ENCODE measurements at places on chromosomes 1 and 21.

DNA sequence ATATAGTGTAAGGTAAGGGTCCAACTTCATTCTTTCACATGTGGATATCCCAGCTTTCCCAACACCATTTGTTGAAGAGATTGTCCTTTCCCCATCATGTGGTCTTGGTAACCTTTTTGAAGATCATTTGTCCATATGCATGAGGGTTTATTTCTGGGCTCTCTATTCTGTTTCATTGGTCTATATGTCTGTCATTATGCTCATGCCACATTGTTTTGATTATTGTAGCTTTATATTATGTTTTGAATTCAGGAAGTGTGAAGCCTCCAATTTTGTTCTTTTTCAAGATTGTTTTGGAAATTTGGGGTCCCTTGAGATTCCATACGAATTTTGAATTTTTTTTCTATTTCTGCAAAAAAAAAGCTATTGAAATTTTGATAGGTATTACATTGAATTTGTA, 15.2 kb upstream of the RCSD1 start:
- no peak for DNase-seq

GRCh38 chr1:3914331-3914851, 14.3 kb upstream of the C1orf174 start:
- DNase-seq = no peak

DNA sequence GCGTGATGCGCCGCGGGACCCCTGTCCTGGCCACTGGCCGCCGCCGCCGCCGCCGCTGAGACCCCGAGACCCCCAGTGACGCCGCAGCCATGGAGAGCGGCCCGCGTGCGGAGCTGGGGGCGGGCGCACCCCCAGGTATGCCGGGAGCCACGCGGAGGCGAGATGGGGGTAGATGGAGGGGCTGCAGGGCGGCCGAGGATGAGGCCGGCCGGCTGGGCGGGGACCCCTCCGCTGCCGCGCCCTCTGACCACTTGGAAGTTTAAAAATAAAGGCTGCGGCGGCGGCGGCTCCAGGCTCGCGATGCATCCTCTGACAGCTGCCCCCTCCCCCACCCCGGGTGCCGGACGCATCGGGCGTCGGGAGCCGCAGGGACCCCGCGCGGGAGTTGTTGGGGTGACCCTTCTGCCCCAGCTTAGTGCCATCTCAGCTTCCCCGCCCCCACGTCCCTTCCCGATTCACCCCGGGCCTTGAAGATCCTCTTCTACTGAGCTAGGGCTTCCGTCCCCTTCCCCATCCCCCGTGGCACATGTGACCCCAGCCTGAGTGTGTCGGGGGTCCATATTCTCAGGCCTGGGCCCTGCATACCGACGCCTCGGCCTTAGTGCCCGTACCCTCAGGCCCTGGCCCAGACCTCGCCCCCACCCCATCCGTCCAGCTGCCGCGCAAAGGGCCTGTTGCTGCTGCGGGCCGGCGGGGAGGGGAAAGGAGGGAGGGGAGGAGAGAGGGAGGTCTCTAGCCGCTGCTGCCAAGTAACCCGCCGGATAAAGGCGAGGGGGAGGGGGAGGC, 562 bp downstream of the MAP7D1 start:
- peak; percentile 42 for DNase-seq

DNA sequence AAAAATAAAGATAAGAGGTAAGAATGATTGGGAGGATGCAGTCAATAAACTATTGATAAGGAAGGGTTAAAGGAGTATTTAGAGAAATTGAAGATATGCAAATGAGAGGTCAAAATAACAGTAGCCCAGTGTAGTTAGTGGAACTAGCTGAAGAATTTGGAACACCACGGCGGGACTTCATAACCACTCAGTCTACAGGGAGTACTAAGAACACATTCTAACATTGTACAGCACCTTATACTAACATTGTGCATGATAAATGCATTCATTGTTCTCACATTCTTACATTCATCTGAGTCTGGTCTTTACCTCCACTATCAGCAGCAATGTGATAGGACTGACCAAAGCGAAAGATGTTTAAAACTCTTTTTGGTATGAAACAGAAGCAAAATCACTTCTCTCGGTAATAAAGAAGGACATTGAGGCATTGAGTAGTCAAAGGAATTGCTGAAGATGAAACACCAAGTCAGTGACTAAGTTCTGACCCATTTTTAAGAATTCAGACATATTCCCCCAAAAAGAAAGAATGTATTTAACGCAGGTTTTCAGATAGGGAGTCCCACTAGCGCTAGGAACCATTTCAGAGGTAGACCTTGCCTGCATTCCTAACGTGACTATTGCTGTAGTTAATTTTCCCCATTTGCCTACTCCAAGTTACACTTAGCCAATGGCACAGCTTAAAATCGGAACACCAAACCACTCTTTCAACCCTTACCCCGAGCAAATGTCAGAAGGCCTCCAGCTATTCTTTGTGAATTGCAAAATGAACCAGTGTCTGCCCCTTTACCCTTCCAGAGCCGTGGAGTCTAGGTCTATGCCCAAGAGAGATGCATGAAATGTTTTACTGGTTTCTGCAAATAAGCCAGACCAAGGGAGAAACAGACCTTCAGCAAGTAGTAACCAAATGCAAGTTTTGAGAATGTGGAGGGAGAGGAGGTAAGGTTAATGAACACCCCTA, 108.8 kb upstream of the IRF2BP2 start:
- DNase-seq = no peak

- no peak for DNase-seq
Observed at GRCh38 chr1:20733360-20733975, 965 bp upstream of the SH2D5 start.

GRCh38 chr1:35901235-35901634, 18.2 kb downstream of the AGO1 start:
- DNase-seq = no peak

- no peak for DNase-seq
Observed at GRCh38 chr1:238647877-238648276, 738.5 kb upstream of the CHRM3 start.

GRCh38 chr1:26537951-26538352, 8.4 kb downstream of the RPS6KA1 start:
- DNase-seq = no peak

DNA sequence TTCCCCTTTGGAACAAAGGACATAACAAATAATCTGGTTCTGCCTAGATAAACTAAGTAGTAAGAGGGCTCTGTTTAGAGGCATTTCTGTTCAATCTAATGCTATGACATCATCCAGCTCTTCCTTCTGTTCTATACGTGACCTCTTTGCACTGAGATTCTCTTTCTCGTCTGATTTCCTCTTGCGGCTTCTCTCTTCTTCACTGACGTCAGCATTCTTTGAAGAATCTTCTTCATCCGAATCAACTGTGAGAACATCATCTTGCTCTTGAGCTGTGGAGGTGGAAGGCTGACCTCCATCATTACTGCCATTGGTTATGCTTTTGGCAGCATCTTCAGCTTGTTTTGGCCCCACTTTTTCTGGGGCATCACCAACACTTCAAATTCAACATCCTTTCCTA, 130.4 kb downstream of the HS2ST1 start:
- DNase-seq = no peak

GRCh38 chr1:163744301-163744887, 422.6 kb downstream of the NUF2 start:
- DNase-seq = no peak

DNA sequence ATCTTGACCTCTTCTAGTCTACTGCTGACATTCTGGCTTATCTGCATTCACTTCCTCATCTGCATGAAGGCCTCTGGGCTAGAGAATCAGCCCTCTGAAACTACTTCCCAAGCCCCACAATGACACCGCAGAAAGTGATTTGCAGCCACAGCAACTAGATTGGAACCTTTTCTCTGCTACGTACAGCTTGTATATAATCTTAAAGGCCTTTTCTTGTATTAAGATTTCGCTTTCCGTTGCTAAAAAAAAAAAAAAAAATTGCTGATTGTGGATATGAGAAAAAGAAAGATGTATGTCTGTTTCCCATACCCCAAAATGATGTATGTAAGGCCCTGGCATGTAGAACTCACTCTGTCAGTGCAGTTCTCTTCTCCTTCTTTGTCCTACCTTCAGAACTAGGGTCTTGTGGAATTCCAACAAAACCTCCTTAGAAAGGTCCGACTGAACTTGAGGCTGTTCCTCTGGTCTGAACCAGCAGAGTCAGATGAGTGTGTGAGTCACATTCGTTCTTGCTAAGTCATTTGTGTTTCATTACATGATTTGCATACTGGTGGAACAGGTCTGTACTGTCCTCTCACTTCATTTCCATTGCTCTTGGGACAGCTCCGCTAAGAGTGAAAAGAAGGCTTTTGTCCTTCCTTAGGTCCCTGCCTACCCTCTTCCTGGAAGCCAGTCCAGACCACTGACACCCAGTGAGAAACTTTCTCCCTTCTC, 62.7 kb downstream of the PLPP3 start:
- DNase-seq = no peak

DNA sequence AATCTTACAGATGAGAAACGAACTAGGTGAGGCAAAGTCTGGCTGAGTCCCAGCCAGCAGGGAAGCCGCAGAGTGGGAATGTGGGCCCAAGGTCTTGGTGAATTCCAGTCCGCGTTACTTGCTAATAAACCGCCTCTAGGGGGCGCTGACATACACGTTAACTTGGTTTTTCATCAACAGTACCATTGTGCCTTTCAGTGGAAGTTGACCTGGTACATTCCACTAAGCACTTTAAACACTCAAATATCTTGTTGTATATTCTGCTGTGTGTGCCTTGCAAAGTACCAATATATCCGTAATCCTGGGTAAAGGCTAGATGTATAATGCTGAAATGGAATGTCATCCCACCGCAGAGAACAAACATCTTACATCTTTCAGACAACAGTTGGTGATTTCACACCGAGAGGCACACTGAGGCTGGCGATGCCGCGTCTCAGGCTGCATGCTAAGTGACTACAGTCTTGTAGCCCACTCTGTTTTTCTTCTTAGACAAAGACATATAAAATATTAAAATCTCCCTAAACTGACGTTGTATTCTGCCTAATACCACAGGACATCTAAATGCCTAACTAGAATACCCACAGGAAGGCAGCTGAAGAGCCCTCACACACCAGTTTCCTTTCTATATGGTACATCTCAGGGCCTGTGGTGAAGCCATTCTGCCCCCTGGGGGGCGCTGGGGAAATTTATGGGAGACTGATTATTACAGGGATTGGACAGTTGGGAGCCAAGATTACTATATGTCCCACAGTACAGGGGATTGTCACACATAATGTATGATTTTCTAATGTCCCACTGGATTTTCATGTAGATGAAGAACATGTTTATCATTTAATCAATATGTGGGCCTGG, 49.2 kb upstream of the C1orf198 start:
- DNase-seq = peak; percentile 54

GRCh38 chr1:113250161-113250560, 140.2 kb upstream of the MAGI3 start:
- no peak for DNase-seq

DNA sequence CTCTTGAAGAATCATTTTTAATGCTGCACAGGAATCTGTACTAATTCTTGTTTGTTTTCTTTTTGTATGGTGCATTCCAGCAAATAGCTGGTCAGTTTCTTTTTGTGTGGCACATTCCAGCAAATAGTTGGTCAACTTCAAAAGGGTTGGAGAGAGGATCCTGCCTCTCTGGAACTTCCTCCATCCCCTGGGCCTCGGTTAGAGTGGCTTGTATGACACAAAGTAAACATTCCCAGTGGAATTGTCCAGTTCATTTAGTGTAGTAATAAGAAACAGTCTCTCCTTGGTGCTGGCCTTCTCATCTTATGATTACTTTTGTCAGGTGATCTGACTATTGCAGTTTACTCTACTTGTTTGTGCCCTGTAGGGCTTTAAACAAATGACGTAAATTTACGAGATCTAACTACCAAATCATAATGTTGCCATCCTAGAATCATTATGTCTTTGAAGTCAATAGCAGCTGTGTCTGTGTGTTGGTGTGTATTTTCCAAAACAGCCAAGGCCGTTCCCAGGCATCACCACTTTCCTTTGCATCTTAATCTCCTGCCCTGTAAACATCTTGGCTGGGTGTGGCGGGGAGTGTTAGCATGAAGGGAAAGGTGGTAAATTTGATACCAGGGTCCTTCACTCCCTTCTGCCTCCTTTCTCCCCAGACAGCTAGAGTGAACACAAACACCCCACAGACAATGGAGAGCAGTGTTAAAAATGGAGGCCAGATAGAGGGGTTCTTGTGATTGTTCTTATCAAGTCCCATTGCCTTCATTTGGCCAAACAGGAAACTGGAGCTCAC, 77.9 kb downstream of the CDC7 start:
- no peak for DNase-seq

- no peak for DNase-seq
Observed at GRCh38 chr1:34143975-34144374, 21.1 kb downstream of the CSMD2 start.

- no peak for DNase-seq
Observed at GRCh38 chr21:46289655-46290179, 3.6 kb downstream of the YBEY start.

DNA sequence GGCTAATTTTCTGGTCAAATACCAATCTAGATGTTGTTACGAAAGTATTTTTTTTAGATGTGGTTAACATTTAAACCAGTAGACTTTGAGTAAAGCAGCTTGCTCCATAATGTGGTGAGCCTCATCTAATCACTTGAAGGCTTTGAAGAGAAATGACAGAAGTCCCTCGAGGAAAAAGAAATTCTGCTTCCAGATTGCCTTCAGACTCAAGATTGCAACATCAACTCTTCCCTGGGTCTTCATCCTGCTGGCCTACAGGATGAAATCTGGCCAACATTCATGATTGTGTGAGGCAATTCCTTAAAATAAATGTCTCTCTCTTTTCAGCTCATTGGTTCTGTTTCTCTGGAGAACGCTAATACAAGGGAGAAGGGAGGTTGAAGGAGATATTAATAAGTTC, 32.5 kb upstream of the SSX2IP start:
- DNase-seq = no peak

GRCh38 chr1:59096501-59096900, 200.4 kb upstream of the FGGY start:
- DNase-seq = no peak

DNA sequence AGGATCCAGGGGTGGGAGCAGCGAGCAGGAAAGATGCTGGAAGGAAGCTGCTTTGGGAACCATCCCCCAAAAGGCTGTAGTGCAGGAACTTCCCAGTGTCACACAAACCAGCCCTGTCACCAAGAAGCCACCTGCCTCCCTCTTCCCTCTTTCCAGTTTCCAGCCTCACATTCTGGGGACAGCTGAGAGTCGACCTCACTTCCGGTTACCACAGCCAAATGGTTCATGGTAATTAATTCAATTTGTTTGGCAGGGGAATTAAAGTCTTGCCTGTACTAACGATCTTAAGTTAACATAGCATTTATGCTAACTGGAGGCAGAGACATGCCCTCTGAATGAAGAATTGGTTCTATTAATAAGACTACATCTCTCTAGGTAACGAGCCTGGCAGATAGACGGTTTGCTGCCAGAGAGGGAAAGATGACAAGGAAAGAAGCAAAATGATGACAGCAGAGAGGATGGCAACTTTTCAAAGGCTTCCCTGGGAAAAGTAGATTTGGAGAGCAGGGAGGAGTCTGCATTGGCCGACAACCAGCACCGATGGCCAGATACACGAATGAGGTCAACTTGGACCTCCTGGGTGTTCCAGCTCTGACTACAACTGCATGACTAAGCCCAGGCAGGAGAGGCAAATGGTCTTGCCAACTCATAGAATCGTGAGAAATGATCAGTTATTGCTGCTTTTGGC, 64.1 kb downstream of the TMCO4 start:
- DNase-seq = no peak

- DNase-seq = peak; percentile 37
Observed at GRCh38 chr1:66788231-66788939, 12.7 kb downstream of the INSL5 start.
